ENCODE measurements at places on chromosomes 16 and 17.

DNA sequence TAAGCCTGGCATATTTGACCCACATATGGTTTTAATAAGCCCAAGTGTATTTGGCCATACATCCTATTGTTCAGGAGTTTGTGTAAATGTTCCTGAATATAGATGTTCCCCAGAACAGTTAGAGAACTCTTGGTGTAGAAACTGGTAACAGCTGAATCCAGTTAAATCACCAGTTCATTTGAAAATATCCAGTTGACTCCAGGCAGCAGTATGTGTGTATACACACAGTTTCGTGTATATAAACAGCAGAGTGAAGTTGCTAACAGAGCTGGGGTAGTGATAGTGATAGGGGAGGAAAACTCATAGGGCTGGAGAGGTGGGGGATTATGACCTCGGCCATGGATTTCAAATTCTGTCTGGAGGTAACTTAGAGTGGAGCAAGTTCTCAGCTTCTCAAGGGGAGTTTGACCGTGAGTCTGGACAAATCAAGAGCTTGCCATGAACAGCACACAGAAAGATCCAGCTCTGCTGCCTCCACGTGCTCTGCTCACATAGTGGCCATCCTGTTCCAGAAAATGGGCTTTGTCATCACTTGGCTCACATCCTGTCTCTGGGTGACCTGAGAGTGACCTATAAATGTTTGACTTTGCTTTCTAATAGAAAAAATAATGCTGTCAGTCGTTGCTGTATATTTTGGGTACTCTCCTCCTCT, 30.6 kb upstream of the MMD start:
- DNase-seq = no peak

- no peak for DNase-seq
Observed at GRCh38 chr16:84832488-84833143, 12.8 kb downstream of the CRISPLD2 start.

DNA sequence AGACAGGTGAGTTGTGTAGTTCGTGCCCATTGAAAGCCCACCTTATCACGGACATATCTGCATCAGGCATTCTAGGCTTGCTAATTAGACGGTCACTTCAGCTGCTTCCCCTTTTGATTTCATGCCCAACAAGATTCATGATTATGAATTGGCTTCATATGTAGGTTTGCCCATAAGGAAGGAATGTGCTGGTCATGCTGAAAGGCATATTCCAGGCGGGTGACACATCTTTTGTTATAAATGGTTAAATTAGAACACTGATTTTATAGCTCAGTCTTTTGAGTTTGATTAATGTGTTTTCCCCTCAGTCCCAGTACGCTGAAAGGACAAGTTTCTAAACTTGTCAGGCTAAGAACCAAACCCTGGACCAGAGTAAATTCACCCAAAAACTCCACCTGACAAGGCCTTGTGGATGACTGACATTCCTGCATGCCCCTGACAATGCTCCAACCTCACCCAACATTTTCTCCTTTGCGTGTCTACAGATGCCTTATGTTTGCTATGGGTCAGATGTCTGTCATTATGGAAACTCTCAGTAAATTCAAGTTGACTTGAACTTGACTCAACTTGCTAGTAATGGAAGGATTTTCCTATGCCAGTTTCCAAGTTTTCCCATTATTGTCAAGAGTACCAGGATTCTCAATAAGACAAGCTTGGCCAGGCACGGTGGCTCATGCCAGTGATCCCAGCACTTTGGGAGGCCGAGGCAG, 421.9 kb downstream of the PMP22 start:
- DNase-seq = no peak

GRCh38 chr16:11162586-11163268, 93.3 kb downstream of the SOCS1 start:
- DNase-seq = no peak

DNA sequence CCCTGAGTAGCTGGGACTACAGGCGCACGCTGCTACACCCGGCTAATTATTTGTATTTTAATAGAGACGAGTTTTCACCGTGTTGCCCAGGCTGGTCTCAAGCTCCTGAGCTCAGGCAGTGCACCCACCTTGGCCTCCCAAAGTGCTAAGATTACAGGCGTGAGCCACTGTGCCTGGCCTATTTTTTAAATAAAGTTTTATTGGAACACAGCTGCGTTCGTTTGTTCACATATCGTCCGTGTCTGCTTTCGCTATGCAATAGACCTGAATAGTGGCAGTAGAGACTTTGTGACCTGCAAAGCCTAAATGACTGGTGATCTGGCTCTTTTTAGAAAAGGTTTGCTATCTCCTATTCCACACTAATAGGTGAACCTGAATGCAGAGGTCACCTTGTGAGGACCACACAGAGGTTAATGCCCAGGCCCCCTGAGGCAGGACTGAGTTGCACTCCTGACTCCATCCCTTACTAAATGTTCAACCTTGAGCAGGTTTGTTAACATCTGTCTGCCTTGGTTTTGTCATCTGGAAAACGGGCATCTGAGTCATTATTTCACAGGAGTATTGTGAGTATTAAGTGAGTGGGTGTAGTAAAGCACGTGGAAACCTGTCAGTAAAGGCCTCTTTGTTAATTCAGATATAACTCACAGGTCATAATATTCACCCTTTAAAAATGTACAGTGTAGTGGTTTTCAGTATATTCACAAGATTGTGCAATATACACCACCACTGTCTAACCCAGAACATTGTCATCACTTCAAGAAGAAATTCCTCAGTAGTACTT, 157.5 kb upstream of the CACNG5 start:
- no peak for DNase-seq

GRCh38 chr16:20249211-20249610, 78.1 kb downstream of the GP2 start:
- peak; percentile 2 for DNase-seq

DNA sequence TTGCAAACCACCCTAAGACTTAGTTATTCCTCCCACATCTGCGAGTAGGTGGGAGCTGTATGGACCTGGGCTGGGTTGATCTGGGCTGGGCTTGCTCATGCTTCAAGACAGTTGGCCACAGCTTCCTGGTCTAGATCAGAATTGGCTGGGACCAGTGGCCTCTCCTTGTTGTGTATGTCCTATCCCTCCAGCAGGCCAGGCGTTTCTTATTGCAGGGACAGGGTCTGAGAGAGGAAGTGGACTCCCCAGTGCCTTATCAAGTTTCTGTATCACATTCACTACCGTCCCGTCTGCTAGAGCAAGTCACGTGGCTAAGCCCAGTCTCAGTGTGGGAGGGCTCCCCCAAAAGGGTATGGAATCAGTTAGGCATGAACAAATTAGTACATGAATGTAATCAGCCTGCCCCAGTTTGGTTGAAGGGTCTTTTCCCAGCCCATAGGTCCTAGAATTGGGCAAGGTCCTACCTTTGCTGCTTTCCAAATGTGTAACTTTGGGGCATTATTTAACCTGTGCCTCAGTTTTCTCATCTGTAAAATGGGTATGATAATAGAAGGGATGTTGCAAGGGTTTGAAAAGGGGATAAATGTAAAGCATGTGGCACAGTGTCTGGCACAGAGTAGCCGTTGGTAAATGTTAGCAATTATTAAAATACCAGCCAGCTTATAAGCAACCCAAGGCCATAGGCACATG, 36.0 kb downstream of the NKD1 start:
- no peak for DNase-seq

- DNase-seq = no peak
Observed at GRCh38 chr17:19642373-19642893, 6.1 kb upstream of the ALDH3A2 start.

- DNase-seq = no peak
Observed at GRCh38 chr17:27457731-27458523, 1.7 kb downstream of the KSR1 start.

DNA sequence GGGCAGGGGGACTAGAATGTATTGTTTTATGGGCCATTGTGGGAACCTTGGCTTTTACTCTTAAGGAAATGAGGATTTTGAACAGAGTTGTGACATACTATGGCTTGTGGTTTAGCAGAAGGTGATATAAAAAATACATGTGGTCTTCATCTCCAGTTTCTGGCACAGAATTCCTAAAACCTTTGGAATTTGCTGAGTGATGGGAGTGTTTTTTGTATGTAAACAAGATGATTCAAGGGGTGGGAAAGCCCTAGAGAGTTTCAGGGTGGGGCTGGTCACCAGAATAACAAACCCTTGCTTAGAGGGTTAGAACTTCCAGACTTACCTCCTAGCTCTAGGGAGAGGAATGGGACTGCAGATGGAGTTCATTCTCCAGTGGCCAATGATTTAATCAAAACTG, 316.1 kb downstream of the PHKB start:
- no peak for DNase-seq

DNA sequence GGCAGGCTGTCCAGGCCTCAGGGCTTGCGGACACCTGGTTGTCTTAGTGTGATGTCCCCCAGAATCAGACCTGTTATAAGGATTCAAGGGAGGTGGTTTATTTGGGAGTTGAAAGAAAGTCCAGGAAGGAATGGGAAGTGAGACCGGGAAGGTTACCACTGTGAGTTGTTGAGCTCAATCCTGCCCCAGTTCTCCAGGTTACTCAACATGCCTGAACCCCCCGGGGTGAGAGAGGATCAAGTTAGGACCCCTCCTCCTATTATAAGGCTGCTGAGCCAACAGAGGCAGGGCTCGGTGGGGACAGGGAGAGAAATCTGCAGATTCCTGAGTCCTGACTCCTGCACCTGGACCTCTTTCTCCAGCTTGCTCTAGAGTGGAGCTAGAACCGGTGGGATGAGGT, 86.4 kb downstream of the MRM1 start:
- no peak for DNase-seq

GRCh38 chr17:64075913-64076312, 54.0 kb downstream of the ERN1 start:
- no peak for DNase-seq

- DNase-seq = no peak
Observed at GRCh38 chr16:49930841-49931240, 74.9 kb upstream of the ZNF423 start.

DNA sequence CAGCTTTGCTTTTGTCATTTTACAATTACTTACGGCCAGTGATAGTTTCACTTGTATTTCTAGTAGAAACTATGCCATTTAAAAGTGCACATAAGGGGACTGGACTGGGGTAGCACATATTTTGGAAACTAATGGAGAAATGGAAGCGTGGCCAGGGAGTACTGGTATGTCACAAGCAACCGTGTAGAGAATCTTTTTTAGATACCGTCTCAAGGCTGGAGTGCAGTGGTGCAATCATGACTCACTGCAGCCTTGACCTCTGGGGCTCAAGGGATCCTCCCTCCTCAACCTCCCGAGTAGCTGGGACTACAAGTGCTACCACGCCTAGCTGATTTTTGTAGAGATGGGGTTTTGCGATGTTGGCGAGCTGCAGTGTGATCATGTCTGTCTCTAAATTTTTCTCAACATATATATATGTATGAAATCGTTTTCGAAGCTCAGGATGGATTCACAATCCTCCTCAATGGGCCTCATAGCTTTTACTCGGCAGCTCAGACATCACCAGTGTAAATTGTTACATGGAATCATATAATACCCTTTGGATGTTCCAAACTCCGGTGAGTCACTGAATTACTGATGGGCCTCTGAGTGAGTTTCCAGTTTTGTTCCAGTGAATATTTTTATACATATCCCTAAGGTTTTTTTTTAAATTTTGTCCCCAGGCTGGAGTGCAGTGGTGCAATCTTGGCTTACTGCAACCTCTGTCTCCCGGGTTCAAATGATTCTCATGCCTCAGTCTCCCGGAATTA, 51.7 kb downstream of the ZNF778 start:
- no peak for DNase-seq

GRCh38 chr17:74623693-74624093, at the start of gene CD300E:
Gene CD300E (minus strand): TSS chr17:74623738. CDS start chr17:74623621, 117 bp downstream.
- DNase-seq = no peak

GRCh38 chr16:88558457-88559442, 11.5 kb upstream of the ZC3H18 start:
- peak; percentile 66 for DNase-seq

DNA sequence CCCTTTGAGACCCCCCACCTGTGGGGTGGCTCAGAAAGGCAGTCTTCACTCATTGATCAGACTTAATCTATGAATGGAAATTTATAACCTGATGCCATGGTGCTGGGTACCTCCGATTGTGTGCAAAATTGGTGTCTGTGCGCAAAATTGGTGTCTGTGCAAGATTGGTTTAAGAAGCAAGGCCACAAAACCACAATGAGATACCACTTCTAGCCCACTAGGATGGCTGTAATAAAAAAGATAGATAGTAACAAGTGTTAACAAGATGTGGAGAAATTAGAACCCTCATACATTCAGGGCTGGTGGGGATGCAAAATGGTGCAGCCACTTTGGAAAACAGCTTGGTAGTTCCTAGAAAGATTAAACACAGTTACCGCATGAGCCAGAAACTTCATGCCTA, 13.9 kb upstream of the CSNK2A2 start:
- no peak for DNase-seq

- DNase-seq = no peak
Observed at GRCh38 chr16:78892951-78893733, 707.4 kb downstream of the MAF start.

DNA sequence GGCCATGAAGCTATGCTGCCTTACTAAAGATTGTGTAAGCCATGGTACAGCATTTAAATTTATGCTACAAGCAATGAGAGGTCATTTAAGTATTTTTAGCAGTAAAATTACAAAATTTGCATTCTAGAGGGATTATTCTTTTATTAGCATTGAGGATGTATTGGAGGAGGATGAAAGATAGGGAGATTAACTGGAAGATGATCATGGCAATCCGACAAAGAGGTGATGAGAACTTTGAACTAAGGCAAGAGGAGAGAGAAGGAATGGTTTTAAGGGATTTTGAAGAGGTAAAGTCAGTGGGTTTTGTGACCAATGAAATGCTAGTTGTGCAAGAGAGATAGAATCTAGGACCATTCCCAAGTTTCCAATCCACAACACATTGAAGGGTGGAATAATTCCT, 129.9 kb downstream of the SNX11 start:
- DNase-seq = no peak

GRCh38 chr17:44006598-44007345, 2.4 kb downstream of the NAGS start:
- peak; percentile 56 for DNase-seq

- DNase-seq = no peak
Observed at GRCh38 chr17:70128727-70129238, 40.5 kb upstream of the KCNJ2 start.

DNA sequence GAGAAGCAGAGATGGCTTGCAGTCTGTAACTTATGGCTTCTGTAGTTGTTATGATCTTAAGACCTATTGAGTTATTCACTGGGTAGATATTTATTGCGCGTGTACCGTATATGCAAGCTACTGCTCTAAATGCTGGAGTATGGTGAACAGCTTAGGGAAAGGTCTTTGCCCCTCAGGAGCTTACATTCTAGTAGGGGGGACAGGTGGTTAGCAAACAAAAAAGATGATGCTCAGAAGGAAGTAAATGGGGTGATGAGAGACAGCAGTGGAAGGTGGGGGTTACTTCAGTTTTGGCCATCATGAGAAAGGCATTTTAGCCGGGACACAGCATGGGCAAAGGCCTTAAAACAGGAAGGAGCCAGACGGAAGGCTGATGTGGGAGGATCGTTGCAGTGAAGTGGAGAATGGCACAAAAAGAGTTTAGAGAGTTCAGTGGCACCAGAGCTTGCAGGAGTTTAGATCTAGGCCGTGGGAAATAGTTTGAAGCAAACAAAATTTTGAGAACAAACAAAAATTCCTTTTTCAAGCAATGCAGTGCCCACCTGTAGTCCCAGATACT, 2.1 kb downstream of the ARMC7 start:
- DNase-seq = no peak

GRCh38 chr17:62601471-62601870, 26.0 kb upstream of the MRC2 start:
- DNase-seq = no peak

All from NCI-H510A treated with DMSO at 0.1 percent for 48 hours (cell line).